ENCODE measurements at places on chromosomes 6 and 20. TPM values are rescaled to one million over a fixed set of nuclear protein-coding genes. Genes with fewer than 3 reads are reported as not detected.

FGD2 gene
- 2.2 TPM for total RNA-seq

FRK gene
- 0.49 TPM for total RNA-seq

NEU1 gene
- 14.0 TPM for total RNA-seq

KIF6 gene
- 0.98 TPM for total RNA-seq

TUBB1 gene
- 0.49 TPM for total RNA-seq

MAP7 gene
- total RNA-seq: 4.2 TPM

MYL9 gene
- total RNA-seq: 0.49 TPM

BTN2A1 gene
- 11.1 TPM for total RNA-seq

NOL7 gene
- 44.7 TPM for total RNA-seq

ELOVL2 gene
- 41.3 TPM for total RNA-seq

EZR gene
- total RNA-seq: 85.6 TPM

TFAP2D gene
- total RNA-seq: 0.49 TPM

CST5 gene
- not detected for total RNA-seq

KIAA1586 gene
- total RNA-seq: 66.1 TPM

XKR7 gene
- total RNA-seq: 11.3 TPM

ULBP1 gene
- total RNA-seq: 2.5 TPM

EPHA7 gene
- total RNA-seq: 36.4 TPM

DAAM2 gene
- total RNA-seq: 10.1 TPM

CPNE5 gene
- 12.3 TPM for total RNA-seq

SOX12 gene
- total RNA-seq: 15.0 TPM

BTBD3 gene
- 25.6 TPM for total RNA-seq

RSPH4A gene
- total RNA-seq: 2.0 TPM

ZBTB46 gene
- 18.7 TPM for total RNA-seq

TPX2 gene
- total RNA-seq: 6.6 TPM

EEF1E1 gene
- 19.9 TPM for total RNA-seq

GABRR1 gene
- not detected for total RNA-seq

PRND gene
- total RNA-seq: 0.25 TPM

PRR18 gene
- 0.25 TPM for total RNA-seq

SOX4 gene
- 265 TPM for total RNA-seq

BACH2 gene
- 63.4 TPM for total RNA-seq

FHL5 gene
- total RNA-seq: 0.74 TPM

COL19A1 gene
- 2.2 TPM for total RNA-seq

NKX2-2 gene
- total RNA-seq: 0.98 TPM

ROS1 gene
- total RNA-seq: under 0.01 TPM

PDE10A gene
- 54.6 TPM for total RNA-seq

ACOT8 gene
- total RNA-seq: 23.1 TPM

MOXD1 gene
- 30.5 TPM for total RNA-seq

FAM83B gene
- 0.49 TPM for total RNA-seq

HLA-DPB1 gene
- total RNA-seq: 1.2 TPM

ZNF217 gene
- total RNA-seq: 5.2 TPM

MKKS gene
- 17.5 TPM for total RNA-seq

FOXQ1 gene
- total RNA-seq: 1.7 TPM

LY86 gene
- total RNA-seq: 2.0 TPM

DEFB112 gene
- not detected for total RNA-seq

IL17F gene
- 0.25 TPM for total RNA-seq

GNAS-AS1 gene
- total RNA-seq: 0.49 TPM

BPI gene
- 0.25 TPM for total RNA-seq

RRAGD gene
- 60.2 TPM for total RNA-seq

SCRT2 gene
- 4.7 TPM for total RNA-seq
